Activated CD4-positive, CD25-positive, alpha-beta regulatory T cell (primary cell): ENCODE measurements at places on chromosomes 1 and 21.

DNA sequence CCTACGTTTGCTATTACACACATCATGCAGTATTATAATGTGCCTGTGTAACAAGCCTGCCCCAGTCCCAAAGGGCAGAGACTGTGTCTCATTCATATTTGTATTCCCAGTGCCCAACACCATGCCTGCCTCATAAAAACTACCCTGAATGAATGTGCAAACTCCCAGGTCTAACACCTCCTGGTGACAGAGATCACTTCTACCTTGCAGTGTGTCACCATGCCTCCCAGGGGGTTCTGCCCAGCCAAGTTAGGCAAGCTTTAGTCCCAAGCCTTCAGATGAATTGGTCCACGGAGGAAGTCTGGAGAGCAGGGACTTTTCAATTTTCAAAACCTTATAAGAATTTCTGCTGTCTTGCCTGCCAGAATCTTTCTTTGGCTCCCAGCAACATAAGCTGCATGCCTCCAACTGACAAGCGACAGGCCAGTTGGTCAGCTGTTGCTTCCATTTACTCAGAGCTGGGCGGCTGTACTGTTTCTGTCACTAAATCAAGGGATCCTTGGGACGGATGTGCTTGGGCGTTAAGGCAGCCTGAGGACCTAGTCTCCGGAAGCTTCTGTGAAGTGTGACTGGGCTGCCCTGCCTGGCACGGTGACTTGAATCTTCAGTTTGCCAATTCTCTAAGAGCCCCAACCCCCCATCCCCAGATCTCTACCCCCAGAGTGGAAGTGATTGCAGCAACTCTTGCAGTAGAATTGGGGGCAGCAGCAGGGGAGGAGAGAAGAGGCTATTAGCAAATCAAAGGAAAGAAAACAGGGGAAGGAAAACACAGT lies 1.2 kb downstream of the RXRG start:
- DNase-seq, result no peak

GRCh38 chr1:187715483-187715882 lies 886.7 kb downstream of the PLA2G4A start:
- no peak for DNase-seq

GRCh38 chr1:156721131-156721530 lies 7.1 kb upstream of the METTL25B start:
- DNase-seq, result no peak

DNA sequence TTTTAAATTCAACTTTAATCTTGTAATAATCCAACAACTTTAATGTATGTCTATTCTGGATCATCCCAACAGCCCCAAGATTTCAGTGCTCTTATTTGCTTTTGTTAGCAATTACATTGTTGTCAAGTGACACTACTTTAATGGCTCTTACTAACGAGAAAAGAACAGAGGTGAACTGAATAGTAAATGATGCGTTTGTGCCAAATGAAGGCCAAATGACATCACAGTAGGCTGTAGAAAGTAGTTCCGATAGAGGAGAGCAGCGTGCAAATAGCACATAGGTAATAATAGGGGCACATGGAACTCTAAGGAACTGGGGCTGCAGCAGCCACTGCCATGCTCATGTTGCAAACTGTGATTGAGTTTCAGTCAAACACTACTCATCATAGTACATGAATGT lies 301.9 kb downstream of the LMX1A start:
- DNase-seq, result no peak

DNA sequence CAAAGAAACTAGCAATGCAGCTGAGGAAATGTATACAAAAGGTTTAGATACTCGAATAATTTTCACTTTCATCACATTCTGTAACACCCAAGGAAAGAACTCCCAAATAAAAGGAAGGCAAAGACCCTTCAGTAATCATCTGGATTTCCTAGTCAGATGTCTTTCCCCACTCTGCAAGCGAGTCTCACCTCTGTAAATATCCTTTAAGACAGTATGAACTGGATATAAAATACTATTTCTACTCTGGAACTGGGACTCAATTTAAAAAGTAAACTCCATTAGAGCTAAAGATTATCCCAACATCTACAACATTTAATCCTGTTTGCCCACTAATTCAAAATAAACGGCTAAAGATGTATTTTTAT lies 27.0 kb downstream of the C2CD2 start:
- DNase-seq, result no peak

DNA sequence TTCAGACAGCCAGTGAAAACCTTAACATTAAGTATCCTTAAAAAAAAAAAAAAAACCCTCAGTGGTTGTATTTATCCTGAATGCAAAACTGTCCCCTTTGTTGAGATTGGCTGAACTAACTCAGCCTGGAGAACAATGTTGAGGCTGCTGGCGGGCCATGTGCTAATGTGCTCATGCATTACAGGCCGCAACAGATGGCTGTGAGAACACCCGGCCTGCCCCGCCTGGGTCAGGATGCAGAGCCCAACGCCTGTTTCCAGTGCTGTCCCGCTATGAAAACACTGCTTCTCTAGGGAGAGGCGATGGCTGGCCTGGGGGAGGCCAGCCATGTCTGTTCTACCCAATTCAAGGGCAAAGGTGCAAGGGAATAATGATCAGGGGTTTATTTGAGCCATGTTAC lies 13.8 kb downstream of the OLIG2 start:
- no peak for DNase-seq

GRCh38 chr21:41466024-41466820 lies 40.2 kb downstream of the MX1 start:
- DNase-seq, result no peak
